Right forelimb (tissue), 1 donor: ENCODE measurements at places on chromosomes 7 and 10.

- no peak for DNase-seq
Measured at GRCh38 chr7:146345251-146345650, 228.7 kb downstream of the CNTNAP2 start.

- peak; percentile 43 for DNase-seq
Measured at GRCh38 chr7:44961844-44962482, 16.9 kb downstream of the MYO1G start.

DNA sequence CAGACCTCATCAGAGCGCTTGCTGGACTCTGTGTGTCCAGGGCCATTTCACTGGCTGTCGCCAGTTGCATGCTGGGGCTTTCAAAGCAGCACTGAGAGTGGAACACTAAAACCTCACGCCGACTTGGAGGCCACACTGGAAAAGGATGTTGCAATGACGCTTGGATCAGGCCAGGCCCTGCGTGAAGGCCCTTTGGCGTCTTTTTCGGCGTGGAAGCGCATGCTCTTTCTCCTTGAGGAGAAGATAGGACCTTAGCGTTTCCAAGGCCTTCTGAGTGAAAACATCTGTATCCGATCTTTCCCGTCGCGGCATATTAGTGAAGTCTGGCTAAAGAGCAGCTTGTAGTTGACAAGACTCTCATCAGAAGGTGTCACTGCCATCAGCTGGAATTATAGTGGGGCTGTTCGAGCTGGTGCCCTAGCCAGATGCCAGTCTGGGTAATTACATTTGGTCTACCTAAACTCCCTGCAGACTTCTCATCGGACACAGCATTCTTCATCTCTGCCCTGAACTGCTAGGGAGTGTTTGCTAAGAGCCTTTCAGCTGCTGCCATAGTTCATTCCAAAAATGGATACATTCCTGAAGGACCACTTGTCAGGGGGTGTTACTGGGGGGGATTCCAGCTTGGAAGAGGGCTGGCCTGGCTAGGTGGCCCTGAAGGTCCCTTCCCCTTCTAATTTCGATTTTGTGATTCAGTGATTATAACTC lies 167.7 kb upstream of the TCF7L2 start:
- peak; percentile 77 for DNase-seq

DNA sequence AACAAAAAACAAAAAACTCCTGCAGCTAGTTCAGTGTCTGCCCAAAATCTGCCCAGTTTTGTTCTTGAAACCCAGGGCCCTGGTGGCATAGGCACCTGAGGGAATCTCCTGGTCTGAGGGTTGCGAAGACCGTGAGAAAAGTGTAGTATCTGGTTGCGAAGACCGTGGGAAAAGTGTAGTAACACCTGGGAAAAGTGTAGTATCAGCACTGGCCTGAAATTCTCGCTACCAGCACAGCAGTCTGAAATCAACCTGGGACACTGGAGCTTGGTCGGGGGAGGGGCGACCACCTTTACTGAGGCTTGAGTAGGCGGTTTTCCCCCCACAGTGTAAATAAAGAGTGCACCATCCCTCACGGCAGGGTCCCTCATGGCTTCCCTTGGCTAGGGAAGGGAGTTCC lies 82.5 kb upstream of the SP4 start:
- no peak for DNase-seq

DNA sequence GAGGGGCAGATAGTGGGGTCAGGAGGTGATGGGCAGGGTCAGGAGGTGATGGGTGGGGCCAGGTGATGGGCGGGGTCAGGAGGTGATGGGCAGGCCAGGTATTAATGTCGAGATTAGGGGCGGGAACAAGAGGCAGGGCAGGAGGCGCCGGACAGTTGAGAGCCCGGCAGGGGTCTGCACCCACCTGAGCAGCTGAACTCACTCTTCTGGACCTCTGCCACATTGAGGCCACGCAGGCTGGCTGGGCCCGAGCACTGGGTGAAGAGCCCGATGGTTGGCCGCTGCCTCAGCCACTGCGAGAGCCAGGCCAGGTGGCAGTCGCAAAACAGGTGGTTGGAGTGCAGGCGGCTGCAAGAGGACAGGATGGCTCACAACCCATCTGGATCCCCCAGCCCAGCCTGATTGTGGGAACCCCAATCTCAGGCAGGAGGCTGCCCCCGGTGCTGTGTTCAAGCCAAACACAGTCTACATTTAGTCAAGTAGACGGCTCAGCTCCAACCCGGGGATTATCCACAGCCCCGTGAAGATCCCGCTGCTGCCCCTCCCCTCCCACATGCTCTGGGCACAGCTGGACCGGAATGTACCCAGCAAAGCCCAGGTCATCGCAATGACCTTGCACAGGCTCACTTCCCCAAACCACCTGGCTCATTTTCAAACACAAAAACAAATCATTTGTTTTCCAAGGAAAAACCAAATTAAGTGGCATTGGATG lies 122.3 kb downstream of the SLIT1 start:
- no peak for DNase-seq

DNA sequence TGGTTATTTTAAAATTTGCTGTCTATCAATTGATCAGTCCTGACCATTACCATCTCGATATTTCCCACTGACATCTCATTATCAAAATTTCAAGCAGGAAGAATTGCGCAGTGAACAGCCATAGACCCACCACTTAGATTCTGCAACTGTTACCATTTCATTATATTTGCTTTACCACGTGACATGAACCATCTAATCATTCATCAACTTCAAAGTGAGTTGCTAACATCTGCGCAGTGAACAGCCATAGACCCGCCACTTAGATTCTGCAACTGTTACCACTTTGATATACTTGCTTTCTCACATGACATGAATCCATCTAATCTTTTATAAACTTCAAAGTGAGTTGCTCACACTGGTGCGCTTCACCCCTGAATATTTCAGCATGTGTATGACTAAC lies 22.5 kb downstream of the FOXL3 start:
- no peak for DNase-seq

- no peak for DNase-seq
Measured at GRCh38 chr10:11782793-11783557, 40.2 kb upstream of the PROSER2 start.

DNA sequence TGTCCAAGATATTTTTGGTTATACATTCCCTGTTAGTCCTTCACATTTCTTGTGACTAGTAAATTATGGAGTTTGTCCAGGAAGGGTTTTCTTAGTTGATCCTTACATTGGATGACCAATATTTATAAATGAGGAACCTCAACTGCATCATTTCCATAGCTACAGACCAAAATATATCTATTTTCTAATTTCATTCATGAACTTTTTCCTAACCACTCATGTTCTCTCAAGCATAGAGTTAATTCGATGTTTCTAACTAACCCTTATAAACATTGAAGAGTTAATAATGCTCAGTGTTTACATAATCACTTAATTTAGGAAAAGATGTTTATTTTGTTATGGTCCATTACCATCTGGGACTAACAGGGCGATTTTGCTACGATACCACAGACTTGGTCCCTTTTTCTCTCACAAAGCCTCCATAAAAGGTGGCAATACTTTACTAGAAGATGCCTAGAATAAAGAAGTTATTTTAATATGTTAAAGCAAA lies 591.0 kb downstream of the MAGI2 start:
- no peak for DNase-seq

DNA sequence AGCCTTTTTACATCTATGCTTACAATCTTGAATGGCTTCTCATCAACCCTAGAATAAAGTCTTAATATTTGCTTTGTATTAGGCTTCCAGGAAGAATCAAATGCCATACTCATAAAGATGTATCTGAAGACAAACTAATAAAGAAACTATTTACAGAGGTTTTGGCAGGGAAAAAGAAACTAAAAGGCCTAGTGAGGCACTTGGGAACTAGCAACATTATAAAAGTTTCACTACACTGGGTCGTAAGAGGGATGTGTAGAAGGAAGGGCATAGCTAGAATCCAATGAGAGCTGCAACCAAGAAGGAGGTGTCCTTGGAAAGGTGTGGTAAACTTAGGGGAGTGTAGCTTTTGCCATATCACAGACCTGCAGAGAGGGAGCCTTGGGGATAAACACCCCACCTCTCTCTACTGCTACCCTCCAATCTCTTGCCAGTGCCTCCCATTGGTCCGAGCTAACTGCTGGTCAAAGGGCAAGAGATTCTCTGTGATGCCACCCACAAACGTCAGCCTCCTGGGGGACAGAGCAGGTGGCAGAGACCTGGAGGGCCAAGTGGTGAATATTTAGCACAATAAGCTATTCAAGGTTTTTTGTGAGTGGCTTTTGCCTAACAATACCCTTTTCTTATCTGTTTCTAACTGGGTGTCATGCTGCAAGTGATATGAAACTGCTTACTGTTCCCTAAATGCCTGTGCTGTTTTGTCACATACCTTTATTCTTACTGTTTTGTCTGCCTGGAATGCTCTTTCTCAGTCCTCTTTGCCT lies 60.7 kb downstream of the CPED1 start:
- no peak for DNase-seq

GRCh38 chr10:93716766-93717165 lies 14.4 kb upstream of the FRA10AC1 start:
- no peak for DNase-seq

- DNase-seq = peak; percentile 69
Measured at GRCh38 chr10:77925795-77926565, 575 bp downstream of the DLG5 start.

DNA sequence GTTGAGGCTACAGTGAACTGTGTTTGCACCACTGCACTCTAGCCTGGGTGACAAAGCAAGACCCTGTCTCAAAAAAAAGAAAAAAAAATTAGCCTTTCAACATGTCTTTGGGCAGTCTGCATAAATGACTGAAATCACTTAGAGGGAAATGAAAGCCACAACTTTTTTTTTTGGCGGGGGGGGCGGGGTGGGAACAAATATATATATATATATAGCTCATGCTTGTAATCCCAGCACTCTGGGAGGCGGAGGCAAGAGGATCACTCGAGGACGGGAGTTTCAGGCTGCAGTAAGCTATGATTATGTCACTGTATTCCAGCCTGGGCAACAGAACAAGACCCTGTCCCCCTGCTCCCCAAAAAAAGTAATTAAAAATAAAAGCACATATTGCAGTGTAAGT lies 23.4 kb upstream of the MICU1 start:
- no peak for DNase-seq

DNA sequence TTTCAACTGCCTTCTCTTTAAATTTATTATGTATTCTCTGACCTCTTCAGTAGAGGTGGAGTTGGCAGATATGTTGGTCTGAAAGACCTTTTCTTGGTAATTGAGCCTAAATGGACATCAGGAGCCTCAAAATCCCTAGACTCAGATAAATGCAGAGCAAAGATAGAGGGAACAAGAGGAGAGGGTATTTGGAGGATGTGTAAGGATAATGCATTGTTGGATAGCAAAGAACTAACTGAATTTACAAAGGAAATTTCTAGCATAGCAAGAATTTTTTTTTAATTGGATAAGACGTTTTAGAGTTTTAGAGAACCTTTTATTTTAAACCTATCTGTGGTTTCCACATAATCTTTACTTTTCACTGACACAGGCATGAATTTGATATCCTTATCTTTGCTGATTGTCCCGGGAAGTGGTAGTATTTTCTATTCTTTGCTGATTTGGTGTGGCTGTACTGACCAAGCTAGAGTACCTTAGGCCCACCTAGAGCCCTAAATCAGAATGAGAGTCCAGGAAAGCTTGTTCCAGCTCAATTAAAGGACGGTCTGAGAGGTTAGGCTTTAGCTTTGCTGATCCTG lies 91.3 kb downstream of the NRF1 start:
- DNase-seq = no peak

- DNase-seq = no peak
Measured at GRCh38 chr7:71329030-71329660, 197.2 kb downstream of the GALNT17 start.

DNA sequence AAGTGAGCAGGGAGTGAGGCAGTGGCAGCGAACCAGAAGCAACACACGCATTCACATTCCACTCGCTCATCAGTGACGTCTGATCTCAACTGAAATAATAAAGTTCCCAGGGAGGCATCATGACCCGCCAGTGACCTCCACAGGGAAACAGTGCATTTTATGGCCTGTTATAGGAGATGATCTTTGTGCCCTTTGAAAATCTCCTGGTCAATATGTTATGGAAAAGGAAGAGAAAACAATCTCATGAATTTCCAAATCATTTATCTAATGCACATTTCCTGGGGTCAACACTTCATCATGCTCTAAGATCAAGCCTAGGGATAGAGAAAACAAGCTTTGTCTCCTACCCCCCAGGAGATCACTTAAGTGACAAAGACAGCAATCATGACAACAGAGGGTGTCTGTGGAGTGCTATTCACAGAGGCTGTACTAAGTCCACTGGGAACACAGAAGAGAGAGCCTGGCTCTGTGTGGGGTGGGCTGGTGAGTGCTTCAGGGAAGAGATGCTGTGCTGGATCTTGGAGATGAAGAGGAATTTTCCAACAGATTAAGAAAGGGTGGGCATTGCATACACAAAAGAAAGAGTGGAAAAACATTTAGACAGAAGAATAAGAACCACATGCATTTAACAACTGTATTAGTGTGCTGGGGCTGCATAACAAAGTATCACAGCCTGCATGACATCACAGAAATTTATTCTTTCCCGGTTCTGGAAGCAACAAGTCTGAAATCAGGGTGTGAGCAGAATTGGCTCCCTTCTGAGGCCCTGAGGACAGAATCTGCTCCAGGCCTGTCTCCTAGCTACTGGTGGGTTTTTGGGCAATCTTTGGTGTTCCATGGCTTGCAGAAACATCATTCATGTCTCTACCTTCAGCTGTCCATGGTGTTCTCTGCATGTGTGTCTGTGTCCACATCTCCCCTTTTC lies 613.9 kb upstream of the IGFBP3 start:
- DNase-seq = no peak

- DNase-seq = no peak
Measured at GRCh38 chr7:135837675-135838074, 89.1 kb upstream of the FAM180A start.

- no peak for DNase-seq
Measured at GRCh38 chr7:151721694-151722093, 155.2 kb downstream of the PRKAG2 start.

GRCh38 chr7:75534727-75535307 lies 42.7 kb downstream of the SPDYE5 start:
- no peak for DNase-seq

GRCh38 chr10:11472158-11472753 lies 139.2 kb downstream of the USP6NL start:
- DNase-seq = peak; percentile 66

- no peak for DNase-seq
Measured at GRCh38 chr10:129545261-129545660, 78.2 kb downstream of the MGMT start.

- no peak for DNase-seq
Measured at GRCh38 chr7:21828841-21829240, 116.9 kb downstream of the CDCA7L start.

DNA sequence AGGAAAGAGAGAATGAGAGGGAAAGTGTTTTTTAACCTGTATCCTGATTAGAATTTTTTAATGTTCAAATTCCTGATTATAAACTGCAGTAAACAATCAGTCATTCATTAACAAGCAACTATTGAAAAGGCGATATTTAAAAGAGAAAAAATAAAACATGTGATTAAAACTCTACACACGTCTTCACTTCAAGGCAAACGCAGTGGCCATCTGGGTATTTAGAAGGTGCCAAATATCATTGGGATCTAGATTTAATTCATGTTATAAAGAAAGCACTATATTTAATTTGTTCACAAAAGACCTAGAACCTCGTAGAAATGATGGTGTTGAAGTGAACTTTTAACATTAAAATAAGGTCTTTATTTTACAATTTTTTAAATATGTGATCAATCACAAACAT lies 189.4 kb upstream of the KLF14 start:
- no peak for DNase-seq
